Activated CD4-positive, CD25-positive, alpha-beta regulatory T cell (primary cell): ENCODE measurements at places on chromosomes 7 and 10.

DNA sequence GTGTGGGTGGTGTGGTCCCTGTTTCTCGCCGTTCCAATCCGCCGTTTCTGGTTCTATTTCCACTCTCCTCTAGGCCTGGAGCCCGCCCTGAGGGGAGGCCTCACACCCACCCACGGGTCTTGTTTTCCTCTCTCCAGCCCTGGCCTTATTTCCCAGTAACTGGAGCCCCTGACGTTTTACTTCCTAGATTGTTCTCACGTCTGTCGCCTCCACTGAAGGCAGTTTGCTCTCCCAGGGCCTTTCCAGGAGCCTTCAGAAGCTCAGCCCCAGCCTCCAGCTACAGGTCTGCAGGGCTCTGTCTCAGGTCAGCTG, 30.6 kb downstream of the CFAP46 start:
- no peak for DNase-seq

- DNase-seq = no peak
Measured at GRCh38 chr7:133783276-133783675, 343.9 kb upstream of the LRGUK start.

GRCh38 chr7:69049326-69049725, 548.9 kb upstream of the AUTS2 start:
- DNase-seq = no peak

GRCh38 chr7:30212701-30213111, 71.7 kb upstream of the ZNRF2 start:
- no peak for DNase-seq

DNA sequence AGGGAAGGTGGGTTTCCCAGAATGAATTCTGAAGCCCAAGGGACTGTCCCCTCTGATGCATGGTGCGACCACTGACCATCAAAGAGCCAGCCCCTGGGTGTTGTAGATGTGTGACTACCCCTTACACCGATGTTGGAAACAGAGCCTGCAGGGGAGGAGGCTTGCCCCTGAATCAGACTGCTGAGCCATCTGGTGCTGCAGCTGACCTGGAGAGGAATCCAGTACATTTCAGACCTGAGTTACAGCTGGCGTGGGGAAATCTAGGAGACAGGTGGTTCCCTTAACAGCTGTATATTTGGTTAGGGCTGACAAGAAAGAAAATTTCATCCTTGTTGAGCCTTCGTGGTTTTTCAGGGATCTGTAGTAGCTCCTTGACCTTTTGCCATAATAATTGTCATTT, 195.5 kb downstream of the CELF2 start:
- no peak for DNase-seq

- no peak for DNase-seq
Measured at GRCh38 chr7:34851431-34851830, 185.9 kb downstream of the DPY19L1 start.

DNA sequence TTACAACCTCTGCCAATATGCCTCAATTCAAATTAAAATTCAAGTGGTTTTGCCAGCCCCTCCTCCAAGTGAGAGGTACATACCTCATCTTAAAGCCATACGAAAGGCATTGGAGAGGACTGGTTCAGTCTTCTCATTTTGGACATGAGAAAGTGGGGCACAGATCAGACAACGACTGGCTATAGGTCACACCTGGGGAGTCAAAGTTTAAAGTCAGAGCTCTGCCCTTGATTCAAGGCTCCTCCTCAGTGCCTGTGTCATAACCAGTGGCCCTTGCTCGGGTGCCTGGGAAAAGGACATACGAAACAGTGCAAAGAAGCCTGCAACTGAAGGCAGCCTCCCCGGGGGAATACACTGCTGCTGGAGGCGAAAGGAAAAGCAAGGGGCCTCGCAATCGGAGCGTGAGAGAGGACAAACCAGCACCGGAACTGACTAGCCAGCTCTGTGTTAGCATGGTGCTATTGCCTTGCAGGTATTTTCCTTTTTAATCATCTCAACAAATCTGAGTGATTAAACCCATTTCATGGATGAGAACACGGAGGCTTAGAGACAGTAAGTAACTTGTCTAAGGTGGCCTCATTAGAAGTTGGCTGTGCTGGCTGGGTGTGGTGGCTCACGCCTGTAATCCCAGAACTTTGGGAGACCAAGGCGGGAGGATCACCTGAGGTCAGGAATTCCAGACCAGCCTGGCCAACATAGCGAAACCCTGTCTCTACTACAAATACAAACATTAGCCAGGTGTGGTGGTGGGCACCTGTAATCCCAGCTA, 1.1 kb upstream of the MTPAP start:
- no peak for DNase-seq

GRCh38 chr10:101351477-101351876, 2.5 kb upstream of the BTRC start:
- DNase-seq = no peak

- DNase-seq = no peak
Measured at GRCh38 chr10:7333961-7334641, 76.7 kb downstream of the SFMBT2 start.

DNA sequence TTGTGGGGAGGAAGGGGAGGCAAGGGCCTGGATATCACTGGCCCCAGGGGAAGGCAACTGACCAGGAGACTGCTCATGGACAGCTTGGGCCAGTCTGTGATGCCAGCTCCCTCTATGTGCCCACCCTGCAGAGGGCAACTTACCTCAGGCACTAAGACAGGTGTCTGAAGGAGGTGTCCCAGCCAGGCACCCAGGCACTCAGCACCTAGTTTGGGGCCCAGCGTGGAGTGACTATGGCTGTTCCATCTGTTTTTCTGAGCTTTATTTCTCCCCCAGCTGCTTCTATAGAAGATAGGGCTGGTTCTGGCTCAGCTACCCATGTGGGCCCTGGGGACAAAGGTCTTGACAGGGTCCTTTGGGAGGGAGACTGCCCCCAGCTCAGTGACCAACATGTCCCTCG, 150.6 kb upstream of the PCBD1 start:
- no peak for DNase-seq

DNA sequence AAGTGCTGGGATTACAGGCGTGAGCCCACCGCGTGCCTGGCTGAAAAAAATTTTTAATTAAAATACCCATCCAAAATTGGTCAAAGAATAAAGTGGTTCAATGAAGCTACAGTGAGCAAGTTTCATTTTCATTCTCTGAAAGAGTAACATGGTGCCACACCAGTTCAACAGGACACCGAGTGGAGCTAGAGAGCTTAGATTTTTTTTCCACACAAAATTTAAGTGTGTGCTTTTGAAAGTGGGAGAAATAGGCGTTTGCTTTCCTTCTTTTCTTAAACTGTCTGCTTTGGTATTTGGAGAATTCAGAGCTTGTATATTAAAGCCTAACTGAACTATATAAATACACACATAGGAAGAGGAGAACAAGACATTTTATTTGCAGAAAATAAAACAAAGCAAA, 43.4 kb downstream of the BPGM start:
- no peak for DNase-seq

GRCh38 chr10:71634531-71635164, 84.9 kb downstream of the C10orf105 start:
- no peak for DNase-seq

DNA sequence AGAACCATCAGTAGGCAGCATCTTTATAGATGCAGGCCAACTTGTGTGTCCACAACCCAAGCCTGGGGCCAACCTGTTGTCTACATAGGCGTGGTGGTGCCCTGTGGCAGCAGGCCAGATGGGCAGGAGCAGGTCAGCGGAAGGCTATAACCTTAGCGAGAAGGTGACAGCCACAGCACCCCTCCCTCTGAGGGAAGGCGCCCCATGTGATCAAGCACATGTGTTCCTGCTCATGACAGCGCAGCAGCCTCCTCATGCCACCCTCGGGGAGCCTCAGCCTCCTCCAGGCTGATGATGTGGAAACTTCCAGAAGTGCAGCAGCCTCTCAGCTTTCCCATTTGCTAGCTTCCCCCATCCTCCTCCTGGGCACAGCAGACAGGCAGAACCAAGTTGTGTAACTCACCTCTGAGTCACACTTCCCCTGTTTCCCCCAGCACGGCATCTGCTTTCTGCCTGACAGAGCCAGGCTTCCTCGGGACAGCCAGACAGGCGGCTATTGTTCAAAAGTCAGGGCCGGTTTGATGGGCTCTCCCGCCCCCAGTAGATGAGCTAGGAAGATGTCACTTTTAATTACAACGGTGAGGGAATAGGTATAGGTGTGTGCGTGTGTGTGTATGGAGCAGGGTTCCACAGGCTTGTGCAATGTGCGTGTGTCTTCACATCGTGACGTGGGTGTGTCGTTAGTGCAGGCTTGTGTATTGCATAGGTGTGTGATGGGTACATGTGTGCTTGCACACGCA, 312.0 kb upstream of the ZMIZ1 start:
- DNase-seq = no peak

- DNase-seq = no peak
Measured at GRCh38 chr10:17882557-17882956, 69.2 kb upstream of the SLC39A12 start.

GRCh38 chr7:84548366-84549365, 354.1 kb upstream of the SEMA3A start:
- no peak for DNase-seq

GRCh38 chr7:18874880-18875279, 242.6 kb downstream of the TWIST1 start:
- DNase-seq = no peak

- no peak for DNase-seq
Measured at GRCh38 chr10:125157505-125157904, 2.9 kb downstream of the CTBP2 start.

- no peak for DNase-seq
Measured at GRCh38 chr10:28253169-28253785, 49.6 kb downstream of the MPP7 start.
